ENCODE measurements at places on chromosomes 12 and 14.

- DNase-seq: no peak
These were observed 2.5 kb downstream of the KRT1 start for GRCh38 chr12:52677671-52678070.

DNA sequence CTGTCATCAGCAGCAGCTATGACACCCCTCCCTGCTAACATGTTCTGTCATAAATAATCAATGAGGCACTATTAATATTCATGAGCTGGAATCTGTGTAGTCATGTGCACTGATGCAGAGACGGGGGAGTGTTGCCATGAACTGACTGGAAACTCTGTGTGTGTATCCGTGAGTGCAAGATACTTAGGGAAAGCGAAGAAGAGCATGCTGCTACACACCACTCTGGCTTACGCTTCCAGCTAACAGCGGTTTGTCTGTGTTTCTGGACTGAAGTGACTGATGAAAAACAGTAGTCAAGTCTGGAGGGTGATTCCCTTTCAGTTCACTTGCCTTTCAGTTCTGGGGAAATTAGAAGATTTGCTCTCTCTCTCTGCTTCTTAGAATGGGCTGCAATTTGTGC is 249.4 kb downstream of the PDZRN4 start:
- DNase-seq: no peak

- no peak for DNase-seq
These were observed 44.9 kb upstream of the SRP54 start for GRCh38 chr14:34937876-34938275.

GRCh38 chr14:26522967-26523366 is 74.9 kb downstream of the NOVA1 start:
- no peak for DNase-seq

- no peak for DNase-seq
These were observed 1.3 kb downstream of the NAA30 start for GRCh38 chr14:57391517-57392195.

DNA sequence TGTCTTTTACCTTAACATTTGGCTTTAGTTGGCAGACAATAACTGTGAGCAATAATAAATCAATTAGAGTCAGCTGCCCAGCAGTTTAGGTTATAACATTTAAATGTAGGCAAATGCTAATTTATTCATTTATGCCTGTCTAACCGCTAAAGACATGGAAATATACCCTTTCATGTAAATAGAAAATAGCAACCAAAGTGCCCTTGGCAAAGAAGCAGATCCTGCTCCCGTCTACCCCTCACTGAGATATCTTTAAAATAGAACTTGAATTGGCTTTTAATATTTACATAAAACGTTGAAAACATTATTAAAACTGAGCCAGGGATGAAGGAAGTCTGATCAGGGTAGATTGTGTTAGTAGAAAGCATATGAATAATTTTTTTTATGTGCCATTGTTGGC is 67.3 kb downstream of the ATP23 start:
- DNase-seq: no peak

GRCh38 chr12:4850857-4851380 is 58.8 kb upstream of the KCNA1 start:
- DNase-seq: no peak

GRCh38 chr14:68789821-68790643 is 2.8 kb downstream of the ZFP36L1 start:
- DNase-seq: no peak

DNA sequence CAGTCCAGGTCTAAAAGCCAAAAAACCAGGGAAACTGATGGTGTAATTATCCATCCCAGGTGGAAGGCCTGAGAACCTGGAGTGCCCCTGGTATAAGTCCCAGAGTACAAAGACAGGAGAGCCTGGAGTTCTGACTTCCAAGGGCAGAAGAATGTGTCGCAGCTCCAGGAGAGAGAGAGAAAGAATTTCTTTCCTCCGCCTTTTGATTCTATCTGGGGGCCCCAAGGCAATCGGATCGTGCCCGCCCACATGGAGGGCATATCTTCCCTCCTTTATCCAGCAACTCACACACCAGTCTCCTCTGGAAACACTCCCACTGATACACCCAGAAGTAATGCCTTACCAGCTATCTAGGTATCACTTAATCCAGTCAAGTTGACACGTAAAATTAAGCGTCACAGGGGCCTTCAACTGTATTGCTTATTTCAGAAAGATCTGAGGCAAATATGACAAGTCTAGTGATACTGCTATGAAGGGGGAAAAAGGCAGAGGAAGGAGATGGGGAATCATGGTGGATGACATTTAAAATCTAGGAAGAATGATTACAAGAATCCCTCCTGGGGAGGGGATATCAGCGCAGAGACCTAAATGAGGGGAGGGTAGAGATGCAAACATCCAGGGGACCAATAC is 30.5 kb upstream of the LRP6 start:
- DNase-seq: no peak

GRCh38 chr14:100803226-100803625 is 22.7 kb upstream of the MEG3 start:
- no peak for DNase-seq

DNA sequence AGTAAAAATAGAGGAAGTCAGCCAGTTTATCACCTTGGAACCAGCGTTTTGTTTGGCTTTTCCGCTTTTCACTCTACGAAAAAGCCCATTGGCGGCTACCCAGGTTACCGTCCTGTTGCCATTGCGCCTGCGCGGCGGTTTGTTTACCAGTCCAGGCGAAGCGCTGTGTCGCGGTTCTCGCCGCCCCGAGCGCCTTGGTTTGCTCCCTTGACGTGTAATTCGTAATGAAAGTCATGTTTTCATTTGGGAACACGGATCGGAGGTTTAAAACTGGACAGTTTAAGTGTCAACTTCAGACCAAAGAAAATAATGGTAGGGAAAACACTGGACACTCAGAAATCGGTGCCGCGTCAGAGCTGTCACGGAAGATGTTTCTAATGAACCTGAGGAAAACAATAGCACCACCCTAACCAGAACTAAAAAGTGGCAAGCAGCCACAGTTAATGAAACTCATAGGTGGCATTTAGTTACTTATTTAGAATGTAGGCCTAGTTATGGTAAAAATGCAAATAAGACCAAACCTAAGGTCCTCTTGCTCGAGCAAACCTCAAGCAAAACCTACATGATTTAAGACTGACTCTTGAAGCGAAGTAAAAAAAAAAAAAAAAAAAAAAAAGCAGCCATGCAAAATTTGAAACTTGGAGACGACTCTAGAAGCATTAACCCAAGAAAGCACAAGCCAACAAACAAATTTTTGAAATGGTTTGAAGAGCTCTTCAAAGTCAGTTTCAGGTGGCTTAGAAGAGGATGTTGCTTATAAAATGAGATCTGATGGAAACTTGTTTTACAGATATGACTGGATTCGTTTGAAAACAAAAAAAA is 790 bp upstream of the GPR19 start:
- DNase-seq: peak; percentile 73

GRCh38 chr14:42110167-42110566 is 503.5 kb downstream of the LRFN5 start:
- DNase-seq: no peak

DNA sequence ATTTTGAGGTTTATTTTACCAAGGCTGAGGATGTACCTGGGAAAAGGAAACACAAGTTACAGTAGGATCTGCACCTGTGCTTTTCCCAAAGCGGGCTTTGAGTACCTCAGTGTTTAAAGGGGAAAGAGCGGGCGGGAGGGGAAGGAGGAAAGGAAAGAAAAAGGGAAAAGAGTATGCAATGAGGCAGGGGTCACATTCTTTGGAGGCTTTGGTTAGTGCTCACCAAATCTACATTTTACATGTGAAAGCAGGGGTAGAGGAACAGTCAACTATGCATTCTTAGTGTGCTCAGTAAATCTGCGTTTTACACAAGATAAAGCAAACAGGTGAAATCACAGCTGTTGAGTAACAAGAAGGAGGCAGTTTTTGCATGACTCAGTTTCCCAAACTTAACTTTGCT is 242.2 kb downstream of the TMEM132C start:
- DNase-seq: no peak

DNA sequence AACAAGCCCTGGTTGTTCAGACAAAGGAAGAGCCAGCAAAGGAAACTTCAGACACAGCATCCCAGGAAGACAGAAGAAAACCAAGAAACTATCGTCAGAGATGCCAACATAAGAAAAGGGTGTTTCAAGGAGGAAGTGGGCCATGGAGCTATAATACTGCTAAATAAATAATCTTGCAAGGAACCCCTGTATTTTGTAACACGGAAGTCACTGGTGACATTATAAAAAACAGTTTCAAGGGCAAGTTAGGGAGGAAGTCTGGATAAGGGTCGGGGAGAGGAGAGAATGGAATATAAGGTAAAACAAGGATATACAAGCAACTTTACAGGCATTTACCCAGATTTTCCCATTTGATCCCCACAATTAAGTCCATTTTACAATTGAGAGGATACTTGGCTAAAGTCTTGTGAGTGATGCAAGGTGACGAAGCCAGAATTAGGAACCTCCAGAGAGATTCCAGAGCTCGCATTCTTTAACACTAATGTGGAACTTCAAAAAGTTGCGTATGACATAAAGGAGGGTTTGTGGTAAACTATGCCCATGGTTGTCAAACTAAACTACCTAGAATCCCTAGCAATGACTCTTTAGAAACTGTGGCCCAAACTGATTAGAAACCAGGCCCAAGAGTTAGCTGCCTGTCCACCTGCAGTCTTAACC is 46.4 kb downstream of the PPM1H start:
- no peak for DNase-seq
